ENCODE measurements at places on chromosomes 2 and 18.

GRCh38 chr18:58337285-58337684 is 291.6 kb downstream of the ALPK2 start:
- no peak for DNase-seq

- DNase-seq = no peak
Measured at GRCh38 chr2:10096641-10097040, 16.4 kb upstream of the CYS1 start.

- no peak for DNase-seq
Measured at GRCh38 chr2:79985145-79985544, 319.4 kb downstream of the LRRTM1 start.

DNA sequence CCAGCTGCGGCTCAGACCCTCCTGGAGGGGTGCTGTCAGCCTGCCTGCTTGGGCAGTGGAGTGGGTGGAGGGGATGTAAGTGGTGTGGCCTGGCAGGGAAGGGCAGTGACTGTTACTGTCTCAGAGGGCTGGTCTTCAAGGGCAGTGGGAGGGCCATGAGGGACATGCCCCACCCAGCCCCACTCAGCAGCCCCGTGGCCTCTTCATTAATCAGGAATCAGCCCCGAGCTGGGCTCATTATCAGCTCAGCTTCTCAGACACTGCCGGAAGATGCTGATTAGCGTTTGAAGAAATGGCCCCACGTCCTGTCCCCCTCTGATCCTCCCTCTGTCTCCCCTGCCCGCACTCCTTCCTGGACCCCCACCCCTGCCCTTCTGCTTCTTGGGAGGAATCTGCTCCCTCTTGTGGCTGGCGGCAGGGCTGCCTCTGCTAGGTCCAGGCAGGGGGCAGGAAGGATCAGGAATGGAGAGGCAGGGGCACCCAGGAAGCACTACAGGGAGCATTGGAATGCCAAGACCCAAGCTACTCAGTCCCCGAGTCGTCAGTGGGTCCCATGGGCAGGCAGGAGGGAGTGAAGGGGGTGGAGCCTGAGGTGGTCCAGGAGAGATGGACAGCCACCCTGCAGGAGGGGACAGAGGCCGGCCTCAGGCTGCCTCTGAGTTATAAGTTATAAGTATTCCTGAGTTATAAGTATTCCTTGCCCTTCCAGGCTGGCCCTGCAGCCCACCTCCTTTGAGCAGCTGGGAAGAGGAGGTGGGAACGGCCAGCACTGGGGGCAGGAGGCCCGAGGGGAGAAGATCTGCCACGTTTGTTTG is 7.0 kb downstream of the ASIC4 start:
- peak; percentile 34 for DNase-seq

- no peak for DNase-seq
Measured at GRCh38 chr2:226832061-226832460, 3.8 kb upstream of the RHBDD1 start.

DNA sequence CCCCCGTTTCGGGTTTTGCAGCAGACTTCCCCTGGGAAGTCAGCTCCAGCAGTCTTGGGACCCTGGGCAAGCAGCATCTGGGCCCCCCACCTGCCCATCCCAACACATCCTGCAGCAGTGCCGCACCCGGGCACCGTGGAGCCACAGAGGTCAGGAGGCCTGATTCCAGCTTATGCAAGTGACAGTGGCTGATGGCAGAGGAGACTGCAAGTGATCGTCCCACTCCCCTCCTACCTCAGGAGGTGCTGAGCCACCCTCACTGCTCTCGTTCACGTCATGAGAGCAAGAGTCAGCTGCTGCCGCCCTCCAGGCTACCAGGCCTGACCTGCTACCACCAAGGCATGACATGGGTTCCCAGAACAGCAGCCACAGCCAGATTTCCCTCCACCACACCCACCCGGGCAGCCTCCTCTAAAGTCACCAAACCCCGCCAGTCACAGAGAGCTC is 18.2 kb downstream of the COX7A2L start:
- DNase-seq = no peak
